B cell (primary cell): ENCODE measurements at places on chromosomes 1 and 21. TPM values are rescaled to one million over a fixed set of nuclear protein-coding genes. Genes with fewer than 3 reads are reported as not detected.

- H3K4me3 ChIP-seq, result no peak overlapping the region
- DNase-seq, result no peak
- H3K27me3 ChIP-seq, result no peaks in the 10 kb centered on the region
- H3K36me3 ChIP-seq, result no peaks in the 10 kb centered on the region
These were observed 753.2 kb upstream of the B3GALT2 start for GRCh38 chr1:193939585-193939984.

The ADGRB2 gene
- 1.6 and 1.9 TPM in 2 replicates for total RNA-seq

The CR2 gene
- total RNA-seq, result 28.1 and 30.5 TPM in 2 replicates

The CFAP141 gene
- total RNA-seq, result not detected in 2 replicates
